C1 segment of cervical spinal cord (tissue), 14 donors: ENCODE measurements at places on chromosomes 2 and 18.

GRCh38 chr2:9754532-9754887, 88.8 kb upstream of the TAF1B start:
- DNase-seq, result no peak

DNA sequence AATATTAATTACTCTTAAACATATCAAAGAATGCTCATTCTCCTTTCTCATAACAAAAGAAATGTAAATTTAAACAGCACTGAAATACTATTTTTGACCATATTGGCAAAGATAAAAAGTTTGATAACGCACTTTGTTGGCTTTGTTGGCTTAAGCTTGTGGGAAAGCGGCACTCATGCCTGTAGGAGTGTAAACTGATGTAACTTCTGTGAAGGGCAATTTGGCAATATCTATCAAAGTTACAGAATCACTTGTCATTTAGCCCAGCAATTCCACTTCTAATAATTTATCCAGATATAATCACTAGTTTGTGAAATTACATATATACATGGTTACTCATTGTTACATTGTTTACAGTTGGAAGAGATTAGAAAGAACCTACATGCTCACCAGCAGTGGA, 311.8 kb upstream of the STON1 start:
- DNase-seq, result no peak

GRCh38 chr2:176984987-176985386, 227.6 kb upstream of the HNRNPA3 start:
- DNase-seq, result no peak

- DNase-seq, result no peak
Observed at GRCh38 chr2:202378001-202378400, 1.9 kb downstream of the BMPR2 start.

DNA sequence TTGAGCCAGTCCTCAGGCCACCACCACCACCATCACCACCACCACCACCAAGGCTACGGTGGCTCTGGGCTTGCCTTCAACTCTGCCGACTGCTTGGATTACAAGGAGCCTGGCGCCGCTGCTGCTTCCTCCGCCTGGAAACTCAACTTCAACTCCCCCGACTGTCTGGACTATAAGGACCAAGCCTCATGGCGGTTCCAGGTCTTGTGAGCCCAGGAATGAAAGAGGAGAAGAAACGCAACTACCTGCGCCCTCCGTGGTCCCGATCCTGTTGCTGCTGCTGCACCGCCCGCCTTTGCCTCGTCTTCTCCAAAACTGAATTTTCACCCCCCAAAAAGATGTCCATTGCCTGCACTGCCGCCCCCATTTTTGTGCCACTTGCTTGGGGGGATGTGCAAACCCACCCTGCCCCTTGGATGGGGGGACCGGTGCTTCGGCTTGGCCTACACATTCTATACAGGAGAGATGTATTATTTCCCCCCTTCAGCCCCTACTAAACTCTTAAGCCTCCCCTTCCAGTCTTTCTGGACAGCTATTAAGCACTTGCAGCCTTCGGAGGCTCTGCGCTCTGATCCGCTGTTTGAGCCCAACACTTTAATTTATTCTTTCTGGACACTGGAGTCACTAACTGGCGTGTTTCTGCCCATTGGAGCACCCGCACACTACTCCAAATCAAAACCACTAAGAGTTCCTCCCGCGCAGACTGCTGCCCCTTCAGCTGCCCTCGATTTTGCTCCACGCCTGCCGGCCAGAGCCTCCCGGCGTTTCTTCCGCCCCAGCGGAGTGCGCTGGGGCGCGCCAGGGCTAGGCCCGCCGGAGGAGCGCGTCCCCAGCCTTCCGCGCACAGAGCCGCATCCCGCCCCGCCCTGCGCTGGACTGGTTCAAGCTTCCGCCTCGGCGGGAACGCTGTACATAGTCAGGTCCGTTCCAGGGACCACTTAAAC, 5.7 kb downstream of the OTX1 start:
- DNase-seq, result no peak

DNA sequence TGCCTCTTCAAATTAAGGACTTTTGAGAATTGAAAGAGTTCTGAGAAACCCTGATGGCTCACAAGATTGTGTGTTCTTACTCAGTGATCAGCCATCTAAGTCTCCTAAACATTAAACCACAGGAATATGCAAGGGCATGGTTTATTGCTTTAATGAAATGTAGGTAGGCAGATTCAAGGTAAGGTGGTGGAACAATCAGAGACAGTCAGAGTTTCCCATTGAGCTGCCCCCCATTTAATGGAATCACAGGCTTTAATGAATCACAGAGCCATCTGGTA, 107.8 kb upstream of the LRATD1 start:
- no peak for DNase-seq

GRCh38 chr2:24820598-24821432, 27.6 kb downstream of the CENPO start:
- no peak for DNase-seq
